ENCODE measurements at places on chromosomes 7 and 10. TPM values are rescaled to one million over a fixed set of nuclear protein-coding genes. Genes with fewer than 3 reads are reported as not detected.

- no peak for DNase-seq
These were observed 8.4 kb upstream of the SNX13 start for GRCh38 chr7:17948526-17949238.

DNA sequence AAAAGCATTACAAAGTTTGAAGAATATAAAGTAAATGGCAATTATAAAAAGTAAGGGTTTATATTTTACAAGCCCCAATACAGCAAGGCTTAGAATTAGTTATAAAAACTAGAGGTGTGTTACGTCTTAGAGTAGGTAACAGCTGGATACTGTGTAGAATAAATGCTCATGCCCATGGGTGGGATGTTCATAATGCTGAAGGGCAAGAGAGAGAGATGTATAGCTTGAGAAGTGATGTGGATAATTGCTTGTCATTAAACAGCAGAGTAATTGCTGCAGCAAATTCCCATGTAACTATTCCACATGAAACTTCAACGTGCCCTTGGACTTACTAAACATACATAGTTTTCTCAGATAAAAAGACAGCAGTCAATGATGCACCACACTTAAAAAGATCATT lies 233.8 kb downstream of the IMMP2L start:
- no peak for DNase-seq

DNA sequence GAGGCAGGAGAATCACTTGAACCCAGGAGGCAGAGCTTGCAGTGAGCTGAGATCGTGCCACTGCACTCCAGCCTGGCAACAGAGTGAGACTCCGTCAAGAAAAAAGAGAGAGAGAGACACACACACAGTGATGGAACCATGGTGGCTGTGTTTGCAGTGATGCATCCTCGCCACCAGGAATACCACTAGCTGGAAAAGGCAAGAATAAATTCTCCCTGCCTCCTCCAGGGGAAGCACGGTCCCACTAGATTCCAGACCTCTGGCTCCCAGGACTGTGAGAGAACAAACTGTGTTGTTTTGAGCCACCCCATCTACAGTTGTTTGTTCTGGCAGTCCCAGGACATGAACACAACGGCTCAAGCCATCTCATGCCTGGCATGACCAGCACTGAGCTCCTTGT lies 320.3 kb upstream of the FOXK1 start:
- DNase-seq: no peak

- DNase-seq: no peak
These were observed 153.6 kb downstream of the GPR158 start for GRCh38 chr10:25328361-25328760.

- DNase-seq: no peak
These were observed 166.2 kb upstream of the CACNA2D1 start for GRCh38 chr7:82609746-82610145.

GRCh38 chr7:104064969-104065387 lies 75.5 kb upstream of the RELN start:
- DNase-seq: no peak

GRCh38 chr7:108825581-108825909 lies 255.9 kb downstream of the DNAJB9 start:
- DNase-seq: no peak

DNA sequence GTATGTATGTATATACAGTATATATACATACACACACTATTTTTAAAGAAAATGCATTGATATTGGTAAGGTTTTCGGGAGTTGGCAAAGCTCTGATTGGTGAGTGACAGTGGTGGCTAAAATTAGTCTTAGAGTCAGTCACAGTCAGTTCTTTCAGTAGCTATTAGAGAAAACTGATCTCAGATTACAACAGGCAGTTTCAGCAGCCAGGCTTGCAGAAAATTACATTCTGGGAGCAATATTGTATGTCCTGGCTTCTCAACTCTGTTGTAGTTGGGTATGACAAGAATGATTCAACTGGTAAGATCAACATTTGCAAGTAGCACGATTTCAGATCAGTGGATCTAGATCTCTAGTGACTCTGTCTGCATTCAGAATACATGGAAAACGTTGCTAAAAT lies 897.9 kb upstream of the AUTS2 start:
- no peak for DNase-seq

- no peak for DNase-seq
These were observed 150.4 kb downstream of the ETV1 start for GRCh38 chr7:13839063-13839462.

GRCh38 chr7:159197066-159197975 lies 52.7 kb upstream of the VIPR2 start:
- DNase-seq: no peak

- no peak for DNase-seq
These were observed 22.4 kb upstream of the C10orf71 start for GRCh38 chr10:49276596-49276995.

- DNase-seq: no peak
These were observed 233.9 kb downstream of the POU6F2 start for GRCh38 chr7:39211581-39211980.

DNA sequence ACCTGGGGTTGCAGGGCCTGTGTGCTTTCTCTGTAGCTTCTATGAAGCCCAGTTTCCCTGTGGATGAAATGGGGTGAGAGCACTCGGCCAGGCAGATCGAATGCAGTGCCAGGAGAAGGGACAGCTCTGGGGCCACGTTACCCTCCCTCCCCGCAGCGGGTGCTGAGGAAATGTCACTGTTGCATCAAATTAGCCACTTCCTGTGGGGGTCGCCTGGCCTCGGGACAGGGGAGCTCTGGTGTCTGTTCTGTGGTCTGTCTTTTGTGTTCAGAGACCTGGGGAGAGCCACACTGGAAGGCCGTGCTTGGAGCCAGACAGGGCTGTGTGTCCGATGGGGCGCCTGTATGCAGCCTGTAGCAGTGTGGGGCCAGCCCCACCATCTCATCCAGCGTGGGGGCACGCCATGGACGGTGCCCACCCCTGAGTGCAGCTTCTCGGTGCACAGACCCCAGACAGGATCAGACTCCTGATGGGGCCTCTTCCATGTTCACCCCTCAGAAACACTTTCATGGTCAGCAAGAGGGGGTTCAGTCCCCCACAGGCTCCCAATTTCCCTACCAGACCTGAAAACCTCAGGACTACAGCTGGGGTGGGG lies 13.6 kb downstream of the TTYH3 start:
- no peak for DNase-seq

DNA sequence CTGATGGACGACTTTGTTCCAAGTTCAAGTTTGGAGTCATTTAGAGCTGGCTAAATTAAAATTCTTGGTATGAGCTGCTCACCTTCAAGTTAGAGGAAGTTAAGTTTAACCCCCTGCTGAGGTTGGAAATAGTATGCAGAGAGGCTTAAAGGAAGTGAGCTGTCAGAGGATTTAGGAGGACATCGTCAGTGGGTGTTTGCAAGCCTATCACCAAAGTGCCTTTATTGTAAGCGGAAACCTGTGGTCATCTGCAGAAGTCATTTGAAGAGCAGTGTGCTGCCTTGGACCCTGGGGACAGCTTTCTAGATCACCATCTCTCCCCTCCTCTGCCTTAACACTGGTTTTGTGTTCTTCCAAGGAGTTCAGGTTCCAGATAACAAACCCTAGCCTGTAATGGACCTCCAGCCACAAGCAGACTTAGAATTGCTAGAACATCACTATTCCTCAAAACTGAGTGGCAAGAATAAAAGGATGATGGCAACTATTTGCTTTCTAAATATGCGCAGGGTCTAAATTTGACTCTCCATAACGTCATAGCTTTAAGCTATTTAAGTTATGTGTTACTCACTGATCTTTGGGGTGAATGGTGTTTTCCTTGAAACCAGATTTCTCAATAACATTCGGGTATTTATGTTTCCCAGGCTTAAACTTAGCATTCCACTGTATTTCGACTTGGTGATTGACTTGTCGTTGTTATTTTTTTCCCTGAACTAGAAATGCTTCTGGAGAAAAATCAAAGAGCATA lies 93.4 kb downstream of the SLC39A12 start:
- DNase-seq: no peak

DNA sequence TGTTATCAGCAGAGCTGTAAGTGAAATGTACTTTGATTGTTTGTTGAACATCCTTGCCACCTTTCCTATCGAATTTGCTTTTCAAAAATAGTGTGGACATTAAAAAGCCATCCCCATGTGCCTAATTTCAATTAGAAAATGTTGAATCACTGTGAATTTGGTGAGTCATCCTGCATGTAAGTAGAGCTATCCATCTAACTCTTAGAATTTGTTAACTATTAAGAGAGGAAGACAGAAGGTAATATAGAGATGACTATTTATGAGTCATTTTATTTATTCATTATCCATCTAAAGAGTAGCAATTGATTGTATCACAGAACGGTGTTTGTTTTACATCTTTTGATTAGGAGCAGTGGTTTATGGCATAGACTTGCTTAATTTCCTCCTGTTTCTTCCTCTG lies 154.7 kb downstream of the MGMT start:
- DNase-seq: no peak

The TMEM178B gene
- polyA plus RNA-seq: 2.0 TPM

The TMEM229A gene
- polyA plus RNA-seq: 12.3 TPM

The CHAT gene
- polyA plus RNA-seq: 0.75 TPM

The LIPF gene
- polyA plus RNA-seq: 1.3 TPM

The OR6B1 gene
- 0.53 TPM for polyA plus RNA-seq

The AKR1C2 gene
- 35.5 TPM for polyA plus RNA-seq

The HGF gene
- 3.4 TPM for polyA plus RNA-seq

The C10orf53 gene
- 139 TPM for polyA plus RNA-seq

The MIOS gene
- 35.9 TPM for polyA plus RNA-seq
